ENCODE measurements at places on chromosomes 13 and 19.

DNA sequence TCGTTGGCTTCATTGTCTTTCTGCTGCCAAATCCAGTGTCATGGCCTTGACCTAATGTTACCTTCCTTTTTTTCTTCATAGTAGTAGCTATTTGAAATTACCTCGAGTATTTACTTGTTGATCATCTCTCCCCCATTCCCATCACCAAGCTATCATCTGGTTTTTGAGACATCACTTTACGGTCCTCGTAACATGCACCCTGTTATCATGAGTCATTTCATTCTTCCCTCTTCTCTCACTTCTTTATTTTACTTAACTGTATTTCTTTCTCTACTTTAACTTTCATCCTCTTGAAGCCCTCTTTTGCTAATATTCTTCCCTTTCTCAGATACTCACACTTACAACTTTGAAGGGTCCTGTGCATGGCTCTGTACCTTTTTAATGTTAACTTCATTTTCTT lies 31.8 kb downstream of the TPP2 start:
- DNase-seq: no peak

DNA sequence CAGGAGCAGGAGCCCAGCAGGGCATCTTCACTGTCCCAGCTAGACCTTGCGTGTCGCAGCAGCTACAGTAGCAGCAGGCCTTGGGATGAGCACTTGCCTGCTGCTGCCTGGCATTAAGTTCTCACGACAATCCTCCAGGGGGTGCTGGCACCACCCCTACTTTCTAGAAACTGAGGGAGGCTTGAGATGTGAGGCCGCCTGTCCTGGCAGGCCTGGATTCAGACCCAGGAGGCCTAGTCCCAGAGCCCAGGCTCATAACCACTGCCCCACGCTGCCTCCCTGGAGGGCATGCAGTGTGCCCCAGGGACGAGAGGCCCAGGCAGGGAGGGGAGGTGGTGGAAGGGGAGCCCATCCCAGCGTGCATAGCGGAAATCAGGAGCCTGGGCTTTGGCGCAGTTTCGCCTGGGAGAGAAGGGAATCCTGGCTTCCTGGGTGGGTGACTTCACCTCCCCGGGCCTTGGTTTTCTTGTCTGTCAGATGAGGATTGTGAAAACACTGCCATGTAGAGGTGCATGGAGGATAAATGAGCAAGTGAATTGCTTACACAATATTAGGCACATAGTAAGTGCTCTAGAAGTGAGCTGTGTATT lies 26.1 kb downstream of the PPP5C start:
- no peak for DNase-seq

- DNase-seq: no peak
Observed at GRCh38 chr13:113630804-113631203, 27.2 kb downstream of the ATP4B start.

- no peak for DNase-seq
Observed at GRCh38 chr13:40863723-40864122, 74.3 kb downstream of the SLC25A15 start.

DNA sequence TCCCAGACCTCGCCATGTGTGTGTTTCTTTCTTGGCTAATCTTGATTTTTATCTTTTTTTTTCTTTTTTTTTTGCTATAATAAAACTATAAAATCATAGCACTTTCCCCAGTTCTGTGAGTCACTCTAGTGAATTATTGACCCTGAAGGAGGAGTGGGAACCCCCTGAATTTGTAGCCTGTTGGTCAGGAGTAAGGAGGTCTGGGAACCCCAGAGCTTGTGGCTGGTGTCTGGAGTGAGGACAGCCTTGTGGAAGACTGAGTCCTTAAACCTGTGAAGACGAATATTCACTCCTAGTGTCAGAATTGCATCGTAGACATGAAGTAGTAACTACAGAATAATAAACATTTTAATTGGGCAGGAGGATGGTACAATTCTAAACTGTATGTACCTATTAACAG lies 7.4 kb downstream of the EID2B start:
- DNase-seq: no peak

DNA sequence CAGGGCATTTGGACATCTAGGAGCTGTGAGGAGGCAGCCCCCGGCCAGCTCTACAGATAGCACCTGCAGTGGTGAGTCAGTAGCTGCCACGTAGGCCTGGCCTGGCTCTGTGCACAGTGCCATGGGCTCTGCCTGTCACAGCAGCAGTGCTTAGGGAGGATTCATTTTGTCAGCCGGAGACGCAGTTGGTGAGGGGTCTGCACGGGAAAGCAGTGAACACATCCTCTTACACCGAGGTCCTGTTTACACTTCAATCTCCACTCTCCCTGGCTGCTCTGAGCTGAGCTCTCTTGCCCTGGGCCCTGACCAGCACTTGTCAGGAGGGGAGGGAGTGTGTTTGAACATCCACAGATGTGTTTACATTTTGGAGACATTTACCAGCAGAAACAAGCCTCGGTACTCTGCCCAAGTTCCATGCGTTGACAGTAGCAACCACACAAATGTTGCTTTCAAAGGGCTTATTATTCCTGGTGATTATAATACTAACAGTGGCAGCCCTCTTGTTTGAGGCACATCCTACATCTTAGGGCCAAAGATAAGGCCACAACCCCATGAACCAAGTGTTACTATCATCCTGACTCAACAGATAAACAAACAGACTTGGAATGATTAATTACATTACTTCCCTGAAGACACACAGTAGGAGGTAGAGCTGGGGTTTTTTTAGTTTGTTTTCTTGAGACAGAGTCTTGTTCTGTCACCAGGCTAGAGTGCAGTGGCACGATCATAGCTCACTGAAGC lies 148.9 kb downstream of the USP12 start:
- no peak for DNase-seq

- no peak for DNase-seq
Observed at GRCh38 chr13:40126306-40127085, 471.0 kb downstream of the COG6 start.

GRCh38 chr19:10004617-10005016 lies 5.7 kb downstream of the COL5A3 start:
- no peak for DNase-seq

GRCh38 chr13:49060678-49061387 lies 85.1 kb downstream of the FNDC3A start:
- DNase-seq: no peak

GRCh38 chr19:41269055-41269454 lies 4.9 kb downstream of the HNRNPUL1 start:
- no peak for DNase-seq

GRCh38 chr13:31468114-31468902 lies 268.5 kb downstream of the B3GLCT start:
- DNase-seq: no peak

- no peak for DNase-seq
Observed at GRCh38 chr13:97268772-97269171, 46.6 kb downstream of the MBNL2 start.

GRCh38 chr13:109126891-109127641 lies 497.7 kb downstream of the MYO16 start:
- no peak for DNase-seq

- no peak for DNase-seq
Observed at GRCh38 chr13:25170554-25171111, 1.5 kb downstream of the AMER2 start.

GRCh38 chr19:28843761-28844492 lies 369.0 kb downstream of the UQCRFS1 start:
- DNase-seq: no peak

GRCh38 chr13:62093984-62094780 lies 678.5 kb upstream of the PCDH20 start:
- no peak for DNase-seq

- DNase-seq: no peak
Observed at GRCh38 chr13:38530492-38530891, 156.4 kb upstream of the FREM2 start.

DNA sequence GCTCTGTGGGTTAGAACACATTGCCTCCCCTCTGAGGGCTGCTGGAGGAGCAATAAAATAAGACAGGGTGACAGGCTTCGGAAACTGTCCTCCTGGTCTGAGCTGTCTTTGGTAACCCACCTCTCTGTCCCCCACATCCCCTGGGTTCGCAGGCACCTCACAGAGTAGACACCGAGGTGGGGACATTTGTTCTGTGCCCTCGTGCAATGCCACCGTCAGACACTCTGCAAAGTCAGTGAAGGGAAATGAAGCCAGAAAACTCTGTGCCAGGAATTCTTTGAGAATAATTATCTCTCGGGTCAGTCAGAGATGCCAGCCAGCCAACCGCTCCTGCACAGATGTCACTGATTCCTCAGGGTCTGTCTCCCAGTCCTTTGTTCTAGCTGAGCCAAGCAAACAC lies 493.6 kb downstream of the FOXO1 start:
- no peak for DNase-seq

DNA sequence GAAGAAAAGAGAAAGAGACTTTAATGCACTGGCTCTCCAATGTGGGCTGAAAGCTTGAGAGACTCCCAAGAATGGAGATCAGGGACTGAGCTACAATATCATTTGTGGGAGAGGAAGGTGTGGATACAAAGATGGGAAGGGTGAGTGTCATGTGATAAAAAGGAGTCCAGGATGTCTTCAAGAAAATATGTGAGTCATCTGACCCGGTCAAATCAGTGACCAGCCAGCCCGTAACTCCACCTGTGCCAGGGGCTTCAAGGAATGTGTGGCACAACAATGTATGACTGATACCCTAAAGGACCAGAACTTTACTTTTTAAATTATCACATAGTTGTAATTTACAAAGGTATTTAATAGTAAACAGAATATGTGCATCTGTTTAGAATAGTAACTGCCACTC lies 97.2 kb downstream of the DOCK9 start:
- no peak for DNase-seq

- no peak for DNase-seq
Observed at GRCh38 chr13:109389456-109389855, 396.9 kb downstream of the IRS2 start.

GRCh38 chr13:37187105-37187504 lies 81.6 kb upstream of the CSNK1A1L start:
- DNase-seq: no peak

- no peak for DNase-seq
Observed at GRCh38 chr19:32919365-32919764, 49.8 kb upstream of the SLC7A9 start.

DNA sequence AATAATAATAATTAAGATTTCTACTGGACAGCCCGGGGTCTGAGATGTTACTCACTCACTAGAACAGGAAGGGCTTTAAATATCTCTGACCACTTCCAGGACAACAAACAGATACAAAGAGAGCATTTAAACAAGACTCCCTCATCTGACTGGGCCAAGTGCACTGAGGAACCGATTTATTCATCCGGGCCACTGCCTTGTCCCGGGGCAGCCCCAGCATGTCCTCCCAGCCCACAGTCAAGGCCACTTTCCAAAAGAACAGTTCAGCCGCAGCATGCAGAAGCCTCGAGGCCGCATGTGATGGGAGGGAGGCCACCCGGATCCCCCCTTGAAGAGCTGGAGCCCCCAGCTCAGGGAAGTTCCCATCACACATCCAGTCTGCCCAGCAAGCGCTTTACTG lies 30.5 kb downstream of the MLLT1 start:
- DNase-seq: no peak

GRCh38 chr19:58107778-58108545 lies 9.9 kb upstream of the ZSCAN18 start:
- no peak for DNase-seq

- DNase-seq: no peak
Observed at GRCh38 chr13:30714629-30715371, 20.5 kb upstream of the ALOX5AP start.

GRCh38 chr19:3343619-3344502 lies 22.5 kb upstream of the NFIC start:
- peak; percentile 17 for DNase-seq

DNA sequence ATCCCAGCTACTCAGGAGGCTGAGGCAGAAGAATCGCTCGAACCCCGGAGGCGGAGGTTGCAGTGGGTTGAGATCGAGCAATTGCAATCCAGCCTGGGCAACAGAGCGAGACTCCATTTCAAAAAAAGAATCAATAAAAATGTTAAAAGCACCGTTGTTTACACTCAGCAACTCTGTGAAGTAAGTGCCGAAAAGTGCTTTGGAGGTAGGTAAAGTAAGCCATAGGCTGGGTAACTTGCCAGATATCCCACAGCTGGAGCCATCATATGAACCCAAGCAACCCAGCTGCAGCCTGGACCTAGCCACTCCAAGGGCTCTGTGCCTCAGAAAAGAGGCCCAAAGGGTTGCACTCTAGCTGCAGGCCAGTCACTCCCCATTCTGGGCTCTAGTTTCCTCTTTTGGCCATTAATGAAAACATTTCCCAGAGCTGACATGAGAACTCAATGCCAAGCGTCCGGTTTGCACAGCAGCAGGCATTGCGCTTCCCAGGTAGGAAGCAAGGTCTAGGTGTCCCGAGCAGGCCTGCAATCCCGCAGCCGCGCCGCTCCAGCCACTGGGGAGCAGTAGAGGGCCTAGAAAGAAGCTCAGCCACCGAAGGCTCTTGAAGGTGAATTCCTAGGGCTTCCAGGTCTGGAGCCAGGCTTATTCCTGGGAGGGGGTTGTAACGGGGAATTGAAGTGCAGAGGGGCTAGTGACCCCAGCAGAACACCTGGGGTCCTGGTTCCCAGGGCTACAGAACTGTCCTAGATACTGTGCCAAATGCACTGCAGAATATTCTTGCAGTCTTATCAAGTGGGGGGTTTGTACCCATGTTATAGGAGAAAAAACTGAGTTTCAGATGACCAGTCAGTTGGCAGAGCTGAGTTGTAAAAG lies 4.1 kb upstream of the CD79A start:
- peak; percentile 61 for DNase-seq

GRCh38 chr19:6947745-6948144 lies 60.4 kb downstream of the ADGRE1 start:
- peak; percentile 7 for DNase-seq

DNA sequence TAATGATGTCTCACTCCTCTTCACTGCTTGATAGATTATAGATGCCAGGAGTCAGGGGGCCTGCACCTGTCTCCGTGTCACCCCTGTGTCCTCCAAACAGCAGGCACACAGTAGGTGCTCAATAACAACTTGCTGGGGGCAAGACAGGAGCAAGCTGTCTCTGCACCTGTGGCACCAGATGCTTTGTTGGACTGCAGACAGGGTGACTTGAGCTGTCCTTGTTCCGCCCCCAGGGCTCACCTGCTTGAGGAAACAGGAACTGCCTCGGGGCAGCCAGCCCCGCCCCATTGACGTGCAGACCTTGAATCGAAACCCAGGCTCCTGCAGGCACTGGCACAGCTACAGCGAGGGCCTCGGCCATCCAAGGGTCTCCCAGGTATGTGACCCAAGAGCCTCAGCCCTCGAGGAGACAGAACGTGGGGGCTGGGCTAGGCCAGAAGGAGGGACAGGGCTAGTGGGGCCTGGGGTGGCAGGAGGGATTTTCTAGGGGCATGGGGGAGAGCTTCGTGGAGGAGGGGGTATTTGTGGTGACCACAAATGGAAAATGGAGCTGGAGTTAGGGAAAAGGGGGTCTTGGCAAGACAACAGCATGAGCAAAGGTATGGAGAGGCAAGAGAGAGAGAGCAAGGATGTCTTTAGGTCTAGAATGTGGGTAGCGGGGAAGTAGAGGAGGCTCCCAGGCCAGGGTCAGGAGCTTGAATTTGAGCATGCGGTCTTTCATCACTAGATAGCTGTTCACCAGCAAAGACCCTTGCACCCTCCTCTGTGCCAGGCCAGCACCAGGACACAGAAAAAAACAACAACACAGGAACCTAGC lies at the start of gene HSH2D:
Gene HSH2D, plus strand, starts transcription at position 287 of the 817 bp plus-strand sequence. CDS start 5,066 bp downstream, outside the sequence.
- peak; percentile 47 for DNase-seq
